ENCODE measurements at places on chromosomes 6 and 20.

DNA sequence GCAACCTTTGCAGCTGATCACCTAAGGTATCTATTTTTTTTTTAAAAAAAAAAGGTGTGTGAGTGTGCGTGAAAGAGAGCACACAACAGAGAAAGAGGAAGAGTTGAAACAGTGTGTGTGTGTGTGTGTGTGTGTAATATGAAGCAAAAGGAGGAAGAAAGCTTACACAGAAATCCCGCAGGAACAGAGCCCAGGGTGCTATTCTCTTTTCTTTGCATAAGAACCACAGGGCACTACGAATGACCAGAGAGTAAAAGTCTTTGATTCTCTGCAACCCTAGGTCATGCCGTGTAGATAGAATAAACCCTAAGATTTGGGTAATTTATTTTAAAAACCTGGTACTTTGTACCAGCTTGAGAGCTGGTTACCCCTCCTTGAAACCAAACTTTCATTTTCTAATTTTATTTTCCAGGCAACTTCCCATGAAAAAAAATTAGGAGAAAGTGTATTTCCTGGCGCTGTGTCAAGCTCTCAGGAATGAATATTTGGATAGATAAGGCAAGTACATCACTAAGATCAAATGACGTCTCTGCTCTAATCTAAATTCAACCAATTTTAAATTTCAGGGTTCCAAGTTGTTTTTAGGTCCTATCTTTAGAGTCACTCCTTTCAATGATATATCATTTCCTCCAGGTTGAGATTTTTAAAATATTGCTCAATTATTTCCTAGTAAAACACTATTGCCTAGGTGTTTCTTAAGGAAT, 47.9 kb upstream of the ID4 start:
- DNase-seq: no peak

- DNase-seq: no peak
Observed at GRCh38 chr6:102895683-102896082, 1502.2 kb downstream of the GRIK2 start.

DNA sequence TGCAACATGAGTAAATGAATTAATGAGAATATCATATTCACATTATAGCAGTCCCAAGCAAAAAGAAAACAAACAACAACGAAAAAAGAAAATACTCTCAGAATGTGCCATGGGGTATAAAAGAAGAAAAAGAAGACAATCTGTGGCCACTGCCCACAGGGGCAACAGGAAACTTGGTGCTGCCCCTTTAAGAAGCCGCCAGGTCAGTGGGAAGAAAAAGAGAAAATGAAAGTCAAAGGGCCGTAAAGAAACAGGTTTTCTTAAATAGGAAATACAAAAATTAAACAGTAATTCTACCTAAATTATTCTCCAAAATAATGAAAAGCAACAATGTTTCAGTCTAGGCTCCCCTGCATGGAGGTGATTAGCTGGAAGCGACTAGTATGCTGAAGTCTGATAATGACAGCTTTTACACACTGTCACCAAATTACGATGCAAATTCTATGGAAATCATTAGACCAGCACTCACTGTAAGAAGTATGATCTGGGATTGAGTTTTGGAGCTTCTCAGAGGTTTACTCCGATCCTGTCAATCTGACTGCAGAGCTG, 23.6 kb downstream of the GMDS start:
- DNase-seq: no peak

GRCh38 chr20:57104651-57105204, 161.7 kb downstream of the BMP7 start:
- no peak for DNase-seq

DNA sequence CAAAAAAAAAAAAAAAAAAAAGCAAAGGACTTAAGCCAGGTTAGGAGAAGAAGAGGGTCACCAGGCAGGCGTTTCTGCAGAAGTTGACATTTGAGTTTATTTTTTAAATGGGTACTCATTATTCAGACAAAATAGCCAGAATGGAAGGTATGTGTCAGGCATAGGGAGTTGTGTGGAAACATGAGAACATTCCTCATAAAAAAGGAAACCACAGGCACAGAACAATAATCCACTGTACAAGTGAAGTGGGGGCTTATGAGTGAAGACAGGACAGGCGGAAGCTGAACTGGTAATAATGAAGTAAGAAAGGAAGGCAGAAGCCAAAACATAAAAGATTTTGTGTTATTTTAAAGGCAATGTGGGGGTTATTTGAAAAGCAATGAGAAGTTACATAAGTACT, 104.6 kb downstream of the EPB41L2 start:
- DNase-seq: no peak

GRCh38 chr6:2175825-2176224, 69.6 kb downstream of the GMDS start:
- no peak for DNase-seq

- DNase-seq: no peak
Observed at GRCh38 chr20:32986331-32986966, 17.8 kb downstream of the SUN5 start.

DNA sequence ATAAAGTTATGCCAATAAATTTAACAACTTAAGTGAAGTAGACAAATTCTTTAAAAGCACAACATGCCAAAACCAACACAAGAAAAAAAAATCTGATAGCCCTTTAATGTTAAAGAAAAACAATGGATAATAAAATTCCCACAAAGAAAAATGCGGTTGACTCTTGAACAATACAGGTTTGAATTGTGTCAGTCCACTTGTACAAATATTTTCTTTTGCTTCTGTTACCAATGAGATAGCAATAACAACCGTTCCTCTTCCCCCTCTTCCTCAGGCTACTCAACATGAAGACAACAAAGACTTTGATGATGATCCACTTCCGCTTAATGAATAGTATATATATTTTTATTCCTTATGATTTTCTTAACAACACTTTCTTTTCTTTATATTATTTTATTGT, 283.9 kb upstream of the MAN1A1 start:
- DNase-seq: no peak

All from SK-N-DZ (cell line).